Fibroblast of upper back skin (primary cell): ENCODE measurements at places on chromosomes 4 and X.

DNA sequence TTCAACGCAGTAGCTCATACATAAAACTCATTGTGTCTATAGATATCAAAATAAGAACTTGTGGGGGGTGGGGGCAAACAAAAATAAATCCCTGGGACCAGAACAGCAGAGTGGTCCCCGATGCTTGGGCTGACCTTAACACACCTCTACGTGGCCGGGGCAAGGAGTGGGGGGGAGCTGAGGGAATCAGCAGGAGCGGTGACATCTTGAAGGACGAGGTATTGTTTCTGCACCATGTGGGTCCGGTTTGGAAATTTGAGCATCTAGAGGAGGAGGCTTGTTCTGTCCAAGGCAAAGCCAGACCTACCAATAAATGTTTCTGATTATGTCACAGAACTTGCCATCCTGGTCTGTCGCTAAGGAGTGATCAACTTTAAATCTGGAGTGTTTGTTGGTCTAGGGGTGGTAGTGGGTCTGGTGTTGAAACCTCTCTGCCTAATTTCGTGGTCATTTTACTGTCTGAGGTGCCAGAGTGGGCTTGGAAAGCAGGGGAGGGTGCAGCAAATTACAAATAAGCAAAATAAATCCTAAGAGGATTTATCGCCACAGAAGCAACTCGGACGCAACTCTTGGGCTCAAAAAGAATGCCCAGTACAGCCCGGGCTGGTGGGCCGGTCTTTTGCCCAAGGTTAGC lies 774 bp upstream of the RAPGEF2 start:
- no peak for DNase-seq

DNA sequence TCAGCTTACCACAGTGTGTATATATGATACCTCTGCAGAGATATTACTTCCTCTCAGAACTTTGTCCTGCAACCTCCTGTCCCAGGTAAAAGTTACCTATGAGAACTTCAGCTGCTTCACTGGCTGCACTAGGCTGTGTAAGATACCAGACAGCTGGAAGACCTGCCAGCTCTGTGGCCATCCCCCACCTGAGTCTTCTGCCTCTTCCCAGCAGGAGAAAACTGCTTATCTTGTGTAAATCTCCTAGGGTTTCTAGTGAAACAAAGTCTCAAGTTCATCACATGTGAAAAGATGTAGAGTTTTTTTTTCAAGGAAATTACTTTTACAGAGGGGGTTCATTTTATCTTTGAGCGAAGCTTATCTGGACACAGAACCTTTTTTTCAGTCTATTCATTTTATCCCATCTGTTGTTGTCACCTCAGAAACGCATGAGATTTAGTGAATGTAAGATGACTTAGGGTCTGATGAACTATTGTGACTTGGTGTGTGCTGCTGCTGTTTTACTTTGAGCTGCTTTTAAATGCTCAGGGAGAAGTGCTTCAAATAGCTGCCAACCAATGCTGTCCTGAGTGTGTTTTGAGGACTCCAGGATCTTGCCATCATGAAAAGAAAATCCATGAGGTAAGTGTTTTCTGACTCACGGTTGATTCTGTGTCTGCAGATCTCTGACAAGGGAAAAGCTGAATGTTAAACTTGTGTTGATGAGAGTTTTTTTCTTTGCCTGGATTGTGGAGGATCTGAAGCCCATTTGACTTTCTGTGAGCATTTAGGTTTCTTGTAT lies 187.8 kb downstream of the FRAS1 start:
- no peak for DNase-seq

DNA sequence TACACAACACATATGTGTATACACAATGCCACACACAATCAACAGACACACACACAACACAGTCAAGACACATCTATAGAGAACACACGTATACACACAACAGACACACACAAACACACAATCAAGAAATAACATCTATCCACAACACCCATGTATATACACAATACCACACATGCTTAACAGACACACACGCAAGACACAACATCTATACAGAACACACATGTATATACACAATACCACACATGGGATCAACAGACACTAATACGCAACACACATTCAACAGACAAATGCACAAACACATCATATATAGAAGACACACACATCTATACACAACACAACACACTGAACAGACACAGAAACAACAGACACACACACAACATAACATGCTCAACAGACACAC lies 234.8 kb downstream of the SHOX start:
- no peak for DNase-seq

DNA sequence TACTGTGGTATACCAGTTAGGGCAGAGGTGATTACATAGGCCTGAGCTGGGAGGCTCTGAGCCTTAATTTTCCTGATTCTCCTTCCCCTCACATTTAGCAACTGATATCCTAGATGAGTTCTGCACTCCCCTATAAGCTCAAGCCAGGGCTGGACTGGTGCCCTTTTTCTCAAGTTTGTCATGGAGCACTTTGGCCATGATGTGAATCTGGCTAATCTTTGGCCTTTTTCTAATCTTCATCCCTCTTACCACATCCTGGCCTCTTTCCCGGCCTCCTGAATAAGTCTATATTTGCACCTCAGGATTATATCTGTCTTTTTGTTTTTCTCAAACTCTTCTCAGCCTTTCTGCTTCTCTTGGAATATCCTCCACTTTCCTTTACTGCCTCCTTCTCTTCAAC lies 10.9 kb upstream of the LAS1L start:
- DNase-seq, result no peak

GRCh38 chr4:142696334-142697122 lies 149.6 kb downstream of the INPP4B start:
- no peak for DNase-seq

DNA sequence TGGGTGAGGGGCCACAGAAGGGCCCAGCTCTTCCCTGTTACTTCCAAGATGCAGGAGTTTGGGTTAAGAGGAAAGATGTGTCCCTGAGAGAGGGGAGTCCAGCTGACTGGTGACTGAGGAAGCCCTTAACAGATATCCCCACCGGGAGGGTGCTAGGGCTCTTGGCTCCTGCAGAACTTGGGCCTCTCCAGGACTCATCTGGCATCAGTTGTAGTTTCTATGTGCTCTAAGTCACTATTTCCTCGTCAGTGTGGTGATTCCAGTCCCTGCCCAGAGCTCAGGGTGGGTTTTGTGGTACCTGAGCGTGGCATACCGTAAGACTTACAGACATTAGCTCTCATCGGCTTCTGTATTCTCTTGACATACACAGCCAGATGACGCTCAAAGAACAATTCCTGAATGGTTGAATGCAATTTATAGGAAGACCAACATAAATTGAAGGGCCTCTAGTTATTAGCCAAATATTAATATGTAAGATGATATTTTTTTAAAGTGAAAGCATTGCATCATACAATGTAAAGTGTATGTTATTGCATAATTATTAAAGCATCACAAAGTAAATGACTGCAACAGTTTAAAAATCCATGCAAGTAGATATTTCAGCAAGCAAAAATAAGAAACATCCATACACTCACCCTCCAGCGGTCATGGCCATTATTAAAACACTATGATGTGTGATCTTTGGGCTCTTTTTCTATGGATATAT lies 195.5 kb downstream of the PTTG2 start:
- no peak for DNase-seq

- no peak for DNase-seq
Observed at GRCh38 chr4:84417997-84418709, 80.9 kb downstream of the NKX6-1 start.

DNA sequence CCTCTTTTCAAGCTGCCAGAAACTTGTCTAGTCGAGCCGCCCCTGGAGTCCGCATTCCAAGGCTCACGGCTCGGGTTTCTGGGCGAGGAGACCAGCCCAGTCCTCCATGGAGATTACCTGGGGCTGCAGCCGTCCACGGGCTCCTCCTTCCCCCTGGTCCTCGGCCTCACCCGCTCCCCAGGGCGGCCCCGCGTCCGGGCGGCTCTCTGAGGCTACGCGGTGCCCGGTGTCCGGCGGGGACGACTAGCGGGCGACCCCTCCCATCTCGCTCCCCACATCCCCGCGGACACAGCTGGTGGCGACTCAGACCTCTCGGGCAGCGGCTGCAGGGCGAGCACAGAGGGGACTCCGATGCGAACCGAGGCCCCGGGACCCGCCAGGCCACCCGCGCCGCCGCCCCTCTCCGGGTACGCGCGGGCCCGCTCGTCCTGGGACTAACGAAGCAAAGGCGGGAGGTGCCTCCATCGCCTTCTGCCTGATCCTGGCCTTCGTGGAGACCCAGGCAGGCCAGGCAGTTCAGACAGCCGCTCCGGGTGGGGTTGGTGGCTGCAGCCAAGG lies 159.4 kb downstream of the TRAM1L1 start:
- DNase-seq, result peak; percentile 25

GRCh38 chr4:82842593-82842992 lies 44.0 kb upstream of the SCD5 start:
- peak; percentile 9 for DNase-seq

GRCh38 chrX:80306007-80306406 lies 114.2 kb upstream of the TENT5D start:
- no peak for DNase-seq

- no peak for DNase-seq
Observed at GRCh38 chr4:171042989-171043524, 770.1 kb upstream of the GALNTL6 start.

GRCh38 chr4:172099376-172099775 lies 286.2 kb downstream of the GALNTL6 start:
- no peak for DNase-seq

DNA sequence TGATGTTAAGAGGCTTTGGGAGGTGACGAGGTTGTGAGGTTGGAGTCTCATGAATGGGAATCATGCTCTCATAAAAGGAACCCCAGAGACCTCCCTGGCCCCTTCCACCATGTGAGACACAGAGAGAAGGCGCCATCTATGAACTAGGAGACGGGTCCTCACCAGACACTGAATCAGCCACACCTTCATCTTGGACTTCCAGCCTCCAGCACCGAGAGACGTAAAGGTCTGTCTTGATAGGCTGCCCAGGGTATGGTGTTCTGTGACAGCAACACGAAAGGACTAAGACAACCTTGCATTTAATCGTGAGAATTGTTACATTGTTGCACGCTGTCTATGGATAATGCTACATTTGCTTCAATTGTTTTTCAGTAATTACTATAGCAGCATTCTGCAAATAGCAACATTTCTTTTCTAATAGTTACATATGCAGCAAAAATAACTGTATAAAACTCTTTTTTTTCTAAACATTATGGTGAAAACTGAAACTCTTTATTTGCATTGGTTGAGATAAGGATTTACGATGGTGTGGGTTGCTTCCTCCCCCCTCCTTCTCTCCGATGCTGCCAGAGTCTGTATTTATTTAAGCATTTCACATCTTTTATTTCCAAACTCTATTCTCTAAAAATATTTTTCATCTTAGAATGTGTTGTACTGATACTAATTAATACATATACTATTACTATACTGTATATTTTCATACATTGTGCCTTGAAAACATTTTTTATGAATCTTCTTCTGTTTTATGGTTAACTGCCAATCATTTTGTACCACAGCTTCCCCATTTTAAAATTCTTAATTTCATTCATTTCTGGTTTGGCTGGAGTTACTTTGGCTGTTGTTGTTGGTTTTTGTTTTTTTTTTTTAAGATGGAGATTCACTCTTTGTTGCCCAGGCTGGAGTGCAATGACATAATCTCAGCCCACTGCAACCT lies 26.4 kb upstream of the AKAP17A start:
- no peak for DNase-seq

DNA sequence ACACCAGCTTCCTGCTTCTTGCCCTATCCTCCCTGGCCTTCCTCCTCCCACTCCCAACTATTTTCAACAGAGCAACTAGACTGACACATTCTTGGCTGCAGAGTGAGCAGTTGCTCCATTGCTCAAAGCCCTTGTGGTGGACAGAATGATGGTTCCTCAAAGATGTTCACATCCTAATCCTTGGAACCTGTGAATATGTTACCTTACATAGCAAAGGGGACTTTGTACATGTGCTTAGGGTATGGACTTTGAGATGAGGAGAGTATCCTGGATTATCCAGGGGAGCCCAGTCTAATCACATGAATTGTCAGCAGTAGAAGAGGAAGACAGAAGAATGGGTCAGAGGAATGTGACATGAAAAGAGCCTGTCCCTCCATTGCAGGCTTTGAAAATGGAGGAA lies 24.9 kb upstream of the HOPX start:
- no peak for DNase-seq

DNA sequence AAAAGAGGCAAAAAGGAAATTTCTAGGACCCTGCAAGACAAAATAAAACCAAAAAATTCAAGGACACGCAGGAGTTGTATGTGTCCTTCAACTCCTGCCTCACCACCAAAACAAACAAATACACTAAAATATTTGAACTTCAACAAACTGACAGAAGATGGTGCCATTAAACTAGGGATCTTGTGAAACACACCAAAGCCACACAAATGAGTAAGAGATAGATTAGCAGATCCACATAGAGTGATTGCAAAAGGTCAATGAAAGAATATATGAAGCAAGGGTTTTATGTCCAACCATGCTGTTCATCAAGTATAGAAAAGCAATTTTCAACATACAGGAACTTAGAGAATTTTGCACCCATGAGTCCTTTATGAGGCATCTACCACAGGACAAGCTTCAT lies 40.1 kb upstream of the SCML1 start:
- peak; percentile 5 for DNase-seq

DNA sequence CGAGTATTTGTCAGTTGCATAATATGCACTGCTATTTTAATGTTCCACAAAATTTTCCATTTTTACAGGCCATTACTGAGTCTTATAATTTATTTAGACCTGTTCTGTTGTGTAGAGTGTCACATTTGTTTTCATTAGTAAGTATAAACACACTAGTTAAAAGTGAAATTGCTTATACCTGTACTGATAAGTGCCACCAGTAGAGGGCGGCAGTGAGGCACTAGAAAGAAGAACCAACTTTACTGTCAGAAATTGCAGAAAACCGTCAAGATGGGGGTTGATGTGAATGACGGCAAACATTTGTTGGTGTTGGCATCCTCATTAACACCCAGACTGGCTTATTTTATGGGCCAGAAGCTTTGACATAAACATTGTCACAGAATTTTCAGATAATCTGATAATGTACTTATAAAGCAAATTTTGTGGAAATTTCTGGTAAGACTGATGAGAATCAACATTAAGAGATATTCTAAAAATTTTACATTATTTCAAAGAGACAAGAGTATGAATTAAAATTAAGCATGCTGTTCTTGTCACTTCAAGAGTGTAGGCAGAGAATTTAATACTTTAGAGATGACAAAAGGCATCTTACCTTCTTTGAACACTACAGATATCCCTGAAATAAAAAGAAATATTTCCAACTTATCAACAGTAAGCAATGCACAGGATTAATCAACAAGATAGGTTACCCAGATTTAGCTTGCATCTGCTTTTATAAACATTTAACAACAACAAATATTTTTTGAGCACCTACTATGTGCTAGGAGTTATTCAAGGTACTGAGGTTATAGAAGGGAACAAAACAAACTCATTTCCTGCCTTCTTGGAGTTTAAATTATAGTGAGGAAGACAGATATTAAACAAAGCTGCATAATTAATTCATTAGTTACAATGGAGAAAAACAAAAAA lies 24.9 kb downstream of the ALPK1 start:
- DNase-seq, result peak; percentile 50
